ENCODE measurements at places on chromosomes 2 and 18.

GRCh38 chr2:114616-115015 is 68.3 kb upstream of the FAM110C start:
- peaks cover 3% of the 10 kb centered on the region for H3K4me1 ChIP-seq
- no peak for DNase-seq
- H3K27ac ChIP-seq, result no peak overlapping the region
- no peaks in the 10 kb centered on the region for H3K36me3 ChIP-seq
- H3K27me3 ChIP-seq, result no peaks in the 10 kb centered on the region

- DNase-seq, result no peak
- H3K4me3 ChIP-seq, result no peak overlapping the region
- peaks cover 4% of the 10 kb centered on the region for H3K4me1 ChIP-seq
Observed at GRCh38 chr2:217742841-217743240, 260.0 kb downstream of the TNS1 start.

GRCh38 chr2:135745545-135745944 is 3.9 kb downstream of the UBXN4 start:
- no peak overlapping the region for H3K4me3 ChIP-seq
- peaks cover 19% of the 10 kb centered on the region for H3K4me1 ChIP-seq
- no peaks in the 10 kb centered on the region for H3K27me3 ChIP-seq
- H3K36me3 ChIP-seq, result peaks cover 8% of the 10 kb centered on the region

DNA sequence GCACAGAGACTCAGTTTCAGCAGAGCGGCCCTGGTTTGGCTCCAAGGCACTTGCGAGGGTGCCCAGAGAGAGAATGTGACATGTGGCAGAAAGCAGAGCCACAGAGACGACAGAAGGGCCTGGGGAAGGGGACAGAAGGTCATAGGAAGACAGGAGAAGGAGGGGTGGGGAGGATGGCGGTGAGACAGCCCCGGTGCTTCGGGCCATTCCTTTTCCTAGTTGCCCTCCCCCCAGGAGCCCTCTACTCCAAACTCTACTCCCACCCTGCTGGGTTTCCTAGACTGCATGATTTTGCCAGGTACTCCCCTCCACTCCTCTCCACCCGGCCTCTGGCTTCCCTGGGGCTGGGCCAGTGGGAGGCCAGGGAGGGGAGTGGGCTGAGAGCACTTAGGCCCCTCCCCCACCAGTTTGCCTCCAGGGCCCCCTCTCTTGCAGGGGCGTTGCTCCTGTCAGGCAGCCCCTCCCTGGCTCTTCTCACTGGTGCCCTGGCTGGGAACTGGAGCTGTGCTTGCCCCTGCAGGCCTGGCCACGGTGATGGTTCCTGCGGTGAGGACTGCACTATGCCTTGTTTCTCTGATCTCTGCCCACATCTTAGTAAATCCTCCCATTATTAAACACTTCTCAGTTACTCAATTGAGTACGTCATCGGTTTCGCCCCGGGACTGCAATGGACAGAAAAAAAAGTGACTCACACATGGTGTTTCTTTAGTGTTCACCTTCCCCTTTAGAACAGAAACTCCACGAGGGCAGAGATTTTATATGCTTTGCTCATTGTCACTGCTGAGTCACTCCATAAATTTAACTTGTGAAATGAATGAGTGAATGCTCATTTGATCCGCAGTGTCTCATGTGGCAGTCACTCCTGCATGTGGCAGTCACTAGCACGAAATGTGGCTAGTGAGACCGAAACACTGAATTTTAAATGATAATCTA is 58.7 kb upstream of the SP3 start:
- H3K27me3 ChIP-seq, result no peaks in the 10 kb centered on the region
- H3K27ac ChIP-seq, result peak overlapping the region; percentile 88
- no peaks in the 10 kb centered on the region for H3K36me3 ChIP-seq
- peaks cover 23% of the 10 kb centered on the region for H3K4me1 ChIP-seq
- no peak overlapping the region for H3K4me3 ChIP-seq
- DNase-seq, result peak; percentile 83

DNA sequence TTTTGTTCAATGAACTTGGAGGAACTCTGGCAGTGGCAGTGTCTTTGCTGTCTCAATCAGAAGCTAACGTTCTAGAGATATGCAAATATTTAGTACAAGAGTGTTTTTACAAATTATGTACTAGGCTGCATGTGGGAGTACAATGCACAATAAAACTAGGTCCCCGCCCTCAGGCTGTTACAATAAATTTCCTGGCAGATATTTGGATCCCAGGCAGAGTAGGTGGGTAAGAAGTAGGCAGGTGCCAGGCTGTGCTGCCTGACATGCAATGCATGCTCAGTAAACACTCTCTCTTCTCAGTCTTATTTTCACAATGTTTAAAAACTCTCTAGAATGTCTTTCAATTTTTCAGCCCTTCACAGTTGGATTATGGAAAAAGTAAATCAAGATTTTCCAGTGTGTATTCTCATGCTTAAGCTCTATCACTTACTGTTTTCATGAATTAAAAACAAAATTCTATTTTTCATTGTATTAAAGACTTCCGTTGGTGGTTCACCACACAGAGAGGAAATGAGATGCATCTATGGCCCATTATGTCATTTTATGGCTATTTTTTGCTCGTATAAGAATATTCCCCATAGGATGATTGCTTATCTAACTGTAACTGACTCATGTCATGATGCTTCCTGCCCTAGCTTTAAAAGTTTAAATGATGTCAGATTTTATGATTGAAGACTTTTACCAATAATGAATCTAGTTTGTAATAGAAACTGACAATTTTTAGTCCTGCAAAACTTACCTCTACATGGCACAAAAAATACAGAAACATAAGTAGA is 346.1 kb downstream of the RND3 start:
- no peak overlapping the region for H3K27ac ChIP-seq
- no peaks in the 10 kb centered on the region for H3K4me1 ChIP-seq
- H3K36me3 ChIP-seq, result no peaks in the 10 kb centered on the region
- H3K4me3 ChIP-seq, result no peak overlapping the region
- no peaks in the 10 kb centered on the region for H3K27me3 ChIP-seq
- no peak for DNase-seq

DNA sequence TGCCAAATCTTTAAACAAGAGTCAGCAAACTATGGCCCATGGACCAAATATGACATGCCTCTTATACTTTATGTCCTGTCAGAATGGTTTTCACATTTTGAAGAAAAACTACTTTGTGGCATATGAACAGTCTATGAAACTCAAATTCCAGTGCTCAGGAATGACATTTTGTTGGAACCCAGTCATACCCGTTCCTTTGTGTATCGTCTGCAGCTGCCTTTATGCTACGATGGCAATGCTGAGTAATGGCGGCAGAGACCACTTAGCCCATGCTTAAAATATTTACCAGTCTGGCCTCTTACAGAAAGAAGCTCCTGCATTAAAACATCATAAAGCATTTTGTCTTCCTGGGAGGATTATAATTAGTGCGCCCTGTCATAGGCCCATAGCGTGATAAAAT is 140.5 kb upstream of the FHL2 start:
- no peak overlapping the region for H3K4me3 ChIP-seq
- no peaks in the 10 kb centered on the region for H3K27me3 ChIP-seq
- H3K27ac ChIP-seq, result no peak overlapping the region
- H3K4me1 ChIP-seq, result no peaks in the 10 kb centered on the region

DNA sequence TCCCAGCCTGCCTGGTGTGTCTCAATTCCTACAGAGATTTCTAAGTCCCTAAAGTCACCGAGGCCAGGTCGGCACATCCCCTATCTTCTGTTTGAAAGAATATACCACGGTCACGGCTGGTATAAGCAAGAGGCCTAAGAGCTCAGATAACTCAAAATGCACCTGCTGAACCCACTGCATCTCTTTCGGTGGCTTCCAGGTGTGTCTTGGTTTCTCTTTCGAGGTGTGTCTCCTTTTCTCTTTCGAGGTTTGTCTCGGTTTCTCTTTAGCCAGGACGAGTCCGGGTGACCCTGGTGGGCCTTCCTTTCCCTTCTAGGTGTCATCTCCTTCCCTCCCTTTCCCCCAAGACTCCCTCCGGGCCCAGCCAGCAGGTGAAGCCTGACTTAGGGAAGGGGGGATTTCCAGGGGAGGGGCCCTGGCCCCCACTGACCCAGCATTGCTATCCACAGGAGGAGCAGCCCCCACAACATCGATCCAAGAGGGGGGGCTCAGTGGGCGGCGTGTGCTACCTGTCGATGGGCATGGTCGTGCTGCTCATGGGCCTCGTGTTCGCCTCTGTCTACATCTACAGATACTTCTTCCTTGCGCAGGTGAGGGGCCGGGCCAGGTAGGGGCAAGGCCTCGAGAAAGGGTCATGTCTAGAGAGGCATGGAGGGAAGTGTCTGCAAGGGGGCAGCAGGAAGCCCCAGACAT is 8.4 kb downstream of the ITM2C start:
- no peaks in the 10 kb centered on the region for H3K27me3 ChIP-seq
- DNase-seq, result no peak
- H3K36me3 ChIP-seq, result no peaks in the 10 kb centered on the region
- no peak overlapping the region for H3K27ac ChIP-seq
- H3K4me1 ChIP-seq, result no peaks in the 10 kb centered on the region
- H3K4me3 ChIP-seq, result no peak overlapping the region

DNA sequence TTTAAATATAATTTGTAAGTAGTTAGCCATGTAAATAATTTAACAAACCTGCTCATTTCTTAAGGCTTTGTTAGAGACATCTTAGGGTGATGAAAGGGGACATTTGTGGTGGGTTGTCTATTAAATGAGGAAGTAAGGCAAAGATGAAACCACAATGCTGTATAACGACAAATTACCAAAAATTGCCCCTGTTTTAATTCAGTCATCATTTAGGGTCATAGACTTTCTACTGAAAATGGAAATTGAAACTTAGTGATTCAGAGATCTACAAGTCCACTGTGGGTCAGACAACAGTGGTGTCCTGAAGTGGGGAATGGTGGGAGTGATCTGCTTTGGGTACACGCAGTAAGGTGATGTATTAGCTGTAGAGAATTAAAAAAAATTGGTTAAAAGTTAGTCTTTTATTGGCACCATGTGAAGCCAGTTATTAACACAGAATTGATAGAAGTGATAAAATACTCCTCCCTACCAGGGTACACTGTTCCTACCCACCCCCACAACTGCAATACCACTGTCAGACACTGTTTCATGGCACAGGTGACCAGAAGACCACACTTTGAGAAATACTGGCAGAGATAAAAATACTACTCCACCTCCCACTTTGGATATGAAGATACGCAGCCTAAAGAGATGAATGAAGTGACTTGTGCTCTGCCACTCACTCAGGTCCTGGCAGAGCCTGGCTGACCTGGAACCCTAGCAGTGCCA is 13.4 kb downstream of the CERS6 start:
- no peaks in the 10 kb centered on the region for H3K36me3 ChIP-seq
- no peak for DNase-seq
- peaks cover 32% of the 10 kb centered on the region for H3K4me1 ChIP-seq
- no peak overlapping the region for H3K27ac ChIP-seq

GRCh38 chr2:159939946-159940345 is 122.5 kb downstream of the PLA2R1 start:
- no peak for DNase-seq
- H3K4me3 ChIP-seq, result no peak overlapping the region
- no peaks in the 10 kb centered on the region for H3K36me3 ChIP-seq
- H3K27ac ChIP-seq, result no peak overlapping the region
- no peaks in the 10 kb centered on the region for H3K4me1 ChIP-seq

- no peak overlapping the region for H3K4me3 ChIP-seq
- no peaks in the 10 kb centered on the region for H3K36me3 ChIP-seq
- H3K4me1 ChIP-seq, result no peaks in the 10 kb centered on the region
- no peak overlapping the region for H3K27ac ChIP-seq
Observed at GRCh38 chr18:78612801-78613200, 366.8 kb upstream of the SALL3 start.

DNA sequence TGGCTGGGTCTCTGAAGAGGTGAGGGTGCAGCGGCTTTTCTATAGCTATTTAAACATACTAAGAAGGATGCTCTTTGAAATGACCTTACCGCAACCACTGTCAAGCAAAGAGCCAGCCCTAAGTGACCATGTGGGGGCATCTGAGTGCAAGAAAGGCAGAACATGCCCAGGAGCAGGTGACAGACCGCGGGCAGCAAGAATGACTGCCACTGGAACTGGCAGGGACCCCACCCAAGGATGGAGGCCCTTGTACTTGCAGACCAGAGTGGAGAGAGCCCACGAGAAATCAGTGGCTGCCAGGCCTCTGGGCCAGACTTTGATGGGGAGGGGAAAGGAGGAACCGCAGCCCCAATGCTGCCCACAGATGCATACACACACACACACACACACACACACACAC is 33.1 kb downstream of the DNMT3A start:
- H3K36me3 ChIP-seq, result no peaks in the 10 kb centered on the region
- H3K27me3 ChIP-seq, result no peaks in the 10 kb centered on the region
- peaks cover 48% of the 10 kb centered on the region for H3K4me1 ChIP-seq
- no peak overlapping the region for H3K4me3 ChIP-seq

- peaks cover 20% of the 10 kb centered on the region for H3K4me1 ChIP-seq
- H3K27ac ChIP-seq, result peak overlapping the region; percentile 99
- H3K27me3 ChIP-seq, result no peaks in the 10 kb centered on the region
- DNase-seq, result peak; percentile 68
- H3K36me3 ChIP-seq, result no peaks in the 10 kb centered on the region
Observed at GRCh38 chr18:74597034-74597661, 522 bp upstream of the ZNF407 start.

DNA sequence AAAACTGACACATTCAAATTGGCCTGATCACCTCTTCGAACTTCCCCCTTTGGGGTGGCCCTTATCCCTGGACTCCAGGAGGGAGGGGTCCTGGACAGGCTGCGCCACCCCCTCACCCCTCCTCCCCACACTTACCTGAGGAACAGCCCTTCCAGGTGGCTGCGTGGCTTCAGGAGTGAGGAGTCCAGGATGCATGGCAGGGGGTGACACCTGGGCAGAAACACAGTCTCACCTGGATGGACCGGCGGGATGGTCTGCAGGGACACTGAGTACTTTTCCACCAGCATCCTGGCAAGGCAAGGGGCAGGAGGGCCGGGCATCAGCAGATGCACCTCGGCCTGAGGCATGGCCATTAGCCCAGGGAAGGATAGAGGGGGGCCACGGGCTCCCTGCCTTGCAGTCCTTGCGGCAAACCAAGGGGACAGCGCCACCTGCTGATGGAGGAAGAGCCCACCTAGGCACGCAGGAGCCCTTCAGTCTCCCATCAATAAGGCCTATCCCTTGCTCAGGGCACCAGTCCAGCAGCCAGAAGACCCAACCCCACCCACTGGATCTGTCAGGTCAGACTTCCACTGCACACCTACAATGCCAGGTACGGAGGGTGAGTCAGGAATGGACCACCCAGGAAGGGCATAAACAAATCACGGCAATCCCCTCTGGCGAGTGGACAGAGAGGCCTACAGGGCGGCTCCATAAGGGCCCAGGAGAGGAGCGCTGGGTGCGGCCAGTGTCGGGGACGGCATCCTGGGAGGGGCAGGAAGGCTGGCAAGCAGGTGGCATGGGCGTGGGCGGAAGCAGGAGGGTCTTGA is 26.0 kb downstream of the FAM178B start:
- H3K4me3 ChIP-seq, result no peak overlapping the region
- no peaks in the 10 kb centered on the region for H3K4me1 ChIP-seq
- peak; percentile 88 for DNase-seq
- H3K36me3 ChIP-seq, result no peaks in the 10 kb centered on the region

- no peak overlapping the region for H3K27ac ChIP-seq
- no peak overlapping the region for H3K4me3 ChIP-seq
- peak; percentile 7 for DNase-seq
- no peaks in the 10 kb centered on the region for H3K36me3 ChIP-seq
- H3K27me3 ChIP-seq, result no peaks in the 10 kb centered on the region
Observed at GRCh38 chr2:178819992-178820391, 12.8 kb upstream of the TTN start.

All from thyroid gland (tissue), 4 donors.